Activated CD4-positive, alpha-beta T cell treated with anti-CD3 and anti-CD28 coated beads, Interleukin-2, amount 50 U/mL, for 48 hours (primary cell): ENCODE measurements at places on chromosomes 7 and 10.

- no peak for DNase-seq
These were observed 124.8 kb downstream of the TCERG1L start for GRCh38 chr10:131186547-131187253.

DNA sequence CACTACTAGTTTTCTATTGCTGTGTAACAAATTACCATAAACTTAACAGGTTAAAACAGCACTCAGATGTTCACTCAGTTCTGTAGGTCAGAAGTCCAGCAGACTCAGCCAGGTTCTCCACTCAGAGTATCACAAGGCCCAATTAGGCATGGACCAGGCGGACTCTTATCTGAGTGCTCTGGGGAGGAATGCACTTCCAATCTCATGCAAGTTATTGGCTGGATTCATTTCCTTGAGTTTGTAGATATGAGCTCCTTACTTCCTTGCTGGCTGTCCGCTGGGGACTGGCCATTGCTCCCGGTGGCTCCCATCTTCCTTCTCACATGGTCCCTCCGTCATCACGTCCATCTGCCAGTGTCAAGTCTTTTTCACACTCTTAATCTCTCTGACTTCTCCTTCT lies 137.0 kb upstream of the PRR15 start:
- DNase-seq = no peak

GRCh38 chr10:61797304-61798153 lies 104.0 kb upstream of the ARID5B start:
- no peak for DNase-seq

DNA sequence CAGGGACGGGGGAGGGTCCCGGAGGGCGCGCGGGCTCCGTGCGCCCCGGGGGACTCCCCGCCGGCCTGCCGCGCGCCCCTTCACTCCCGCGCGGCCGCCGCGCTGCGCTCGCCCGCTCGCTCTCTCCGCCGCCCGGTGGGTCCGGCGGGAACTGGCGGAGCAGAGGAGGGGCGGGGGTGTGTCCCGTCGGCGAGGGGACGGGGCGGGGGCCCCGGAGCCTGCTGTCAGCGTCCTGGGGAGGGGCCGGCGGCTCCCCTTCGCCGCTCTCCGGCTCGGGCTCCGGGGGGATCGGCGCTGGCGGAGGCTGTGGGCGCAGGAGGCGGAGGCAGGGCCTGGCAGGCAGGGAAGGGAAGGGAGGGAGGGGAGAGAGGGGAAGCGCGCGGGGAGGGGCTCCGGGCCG lies at the start of gene SH3PXD2A:
SH3PXD2A (minus strand) TSS at position 153 of the 400 bp plus-strand sequence. CDS start 310 bp downstream, outside the sequence.
- peak; percentile 24 for DNase-seq

DNA sequence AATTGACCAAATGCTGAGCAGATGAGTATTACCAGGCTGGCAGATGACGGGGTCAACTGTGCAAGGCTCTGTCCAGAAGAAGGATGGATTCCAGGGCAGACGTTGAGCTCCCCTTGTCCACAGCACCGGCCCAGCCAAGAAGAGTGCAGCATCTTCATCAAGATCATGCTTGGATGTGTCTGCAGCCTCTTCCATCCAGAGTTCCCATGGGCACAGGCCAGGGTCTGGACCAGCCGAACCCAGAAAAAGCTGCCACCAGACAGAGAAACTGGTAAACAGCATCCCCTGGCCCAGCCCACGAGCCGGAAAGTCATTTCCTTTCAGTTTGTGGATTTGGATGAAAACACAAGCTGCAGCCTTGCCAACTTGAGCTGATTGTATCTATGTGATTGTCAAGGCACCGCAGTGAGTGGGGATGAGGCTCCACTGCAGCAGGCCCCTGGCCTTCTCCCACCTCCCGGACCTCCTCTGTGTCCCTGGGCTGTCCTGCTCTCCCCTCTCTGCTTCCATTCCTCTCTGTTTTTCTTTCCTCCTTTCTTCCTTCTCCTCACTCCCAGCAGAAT lies 321.8 kb downstream of the TCERG1L start:
- DNase-seq = no peak

- no peak for DNase-seq
These were observed 4.9 kb upstream of the CAMK2B start for GRCh38 chr7:44330331-44330730.

DNA sequence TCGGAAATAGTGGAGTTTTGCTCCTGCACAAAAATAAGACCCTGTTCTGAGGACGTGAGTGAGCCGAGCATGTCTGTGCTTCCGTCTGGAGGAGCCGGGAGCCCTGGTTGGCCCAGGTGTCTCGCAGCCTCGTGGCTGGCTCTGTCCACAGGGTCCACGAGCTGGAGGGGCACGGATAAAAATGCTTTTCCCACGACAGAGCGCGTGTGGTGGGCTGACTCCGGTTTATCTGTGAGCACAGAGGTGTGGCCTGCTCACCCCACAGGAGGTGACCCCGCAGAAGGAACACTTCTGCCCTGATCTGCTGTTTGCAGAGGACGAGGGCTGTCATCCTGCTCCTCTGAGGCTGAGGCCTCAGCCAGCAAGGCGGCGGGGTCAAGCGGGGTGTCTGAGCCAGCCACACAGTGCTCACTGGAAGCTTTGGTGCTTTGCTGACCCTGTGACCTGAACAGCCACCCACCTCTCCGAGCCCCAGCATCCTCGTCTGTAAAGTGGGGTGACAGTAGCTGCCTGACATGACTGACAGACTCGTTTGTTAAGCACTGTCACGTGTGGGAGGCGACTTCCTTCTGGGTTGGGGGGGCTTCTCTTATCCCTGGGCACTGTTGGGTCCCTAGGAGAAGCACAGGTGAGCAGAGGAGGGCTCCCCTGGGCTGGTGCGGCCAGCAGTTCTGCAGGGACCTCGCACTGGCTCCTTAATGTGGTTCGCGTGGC lies 162.5 kb downstream of the DNAJB6 start:
- DNase-seq = no peak
